ENCODE measurements at places on chromosomes 6 and 20. TPM values are rescaled to one million over a fixed set of nuclear protein-coding genes. Genes with fewer than 3 reads are reported as not detected.
A peak's percentile ranks its signal among the peaks of the same experiment; 100 is the strongest.

GRCh38 chr6:16832721-16833120, 71.5 kb upstream of the ATXN1 start:
- no peak for ATAC-seq

DNA sequence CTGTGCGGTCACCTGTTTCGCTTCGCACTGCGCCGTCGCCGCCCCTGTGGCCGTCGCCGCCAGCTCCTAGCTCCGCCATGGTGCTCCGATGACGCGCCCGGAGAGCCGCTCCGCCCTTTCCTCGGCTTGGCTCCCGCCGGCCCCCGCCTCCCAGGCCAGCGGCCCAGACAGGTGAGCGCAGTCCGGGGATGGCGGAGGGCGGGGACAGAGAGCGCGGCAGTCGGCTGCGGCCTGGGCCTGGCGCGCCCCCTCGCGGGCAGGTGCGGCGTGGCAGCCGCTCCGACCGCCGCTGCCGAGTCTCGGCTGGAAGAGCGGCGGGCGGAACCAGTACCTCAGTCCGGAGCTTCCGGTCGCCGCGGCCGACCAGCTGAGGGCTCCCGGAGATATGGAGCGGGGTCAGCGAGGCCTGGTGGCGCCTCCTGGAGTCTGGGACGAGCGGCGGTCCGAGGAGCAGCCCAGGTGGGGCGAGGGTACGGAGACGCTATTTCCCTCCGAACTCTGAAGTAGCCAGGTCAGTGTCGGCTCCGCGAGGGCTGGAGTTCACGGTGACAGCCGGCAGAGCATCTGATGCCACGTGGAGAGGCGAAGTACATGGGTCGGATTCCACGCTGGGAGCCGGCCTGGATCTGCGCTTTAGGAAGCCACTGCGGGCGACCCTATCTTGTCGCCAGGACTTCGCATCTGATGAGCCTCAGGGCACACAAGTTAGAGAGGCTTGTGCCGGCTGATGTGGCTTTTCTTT, at the start of gene MAP7:
Gene MAP7, minus strand, starts transcription at position 93 of the 742 bp plus-strand sequence. Its CDS starts 14 bp downstream, at position 79.
- peak; percentile 72 for ATAC-seq

Gene MICAL1
- total RNA-seq, result 22.4 TPM

DNA sequence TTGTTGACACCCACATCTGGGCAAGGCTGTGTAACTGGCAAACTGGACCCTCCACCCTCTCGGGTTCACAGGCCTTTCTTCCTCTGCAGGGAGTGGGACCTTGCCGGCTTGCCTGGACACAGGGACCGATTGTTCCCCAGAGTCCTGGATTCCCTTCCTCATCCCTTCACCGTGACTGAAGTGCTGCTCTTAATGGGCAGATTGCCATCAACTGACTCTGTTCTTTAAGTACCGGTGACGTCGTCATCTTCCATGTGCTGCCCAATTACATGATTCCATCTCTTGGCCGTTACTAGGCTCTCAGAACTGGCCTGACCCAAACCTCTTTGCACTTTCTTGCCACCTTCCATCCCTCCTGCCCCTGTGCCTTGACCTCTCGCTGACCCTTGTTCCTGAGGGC, 85.4 kb downstream of the EYA4 start:
- ATAC-seq, result no peak

Gene DDR1
- 27.9 TPM for total RNA-seq

GRCh38 chr6:90080876-90081481, 186.7 kb downstream of the GJA10 start:
- ATAC-seq, result no peak

DNA sequence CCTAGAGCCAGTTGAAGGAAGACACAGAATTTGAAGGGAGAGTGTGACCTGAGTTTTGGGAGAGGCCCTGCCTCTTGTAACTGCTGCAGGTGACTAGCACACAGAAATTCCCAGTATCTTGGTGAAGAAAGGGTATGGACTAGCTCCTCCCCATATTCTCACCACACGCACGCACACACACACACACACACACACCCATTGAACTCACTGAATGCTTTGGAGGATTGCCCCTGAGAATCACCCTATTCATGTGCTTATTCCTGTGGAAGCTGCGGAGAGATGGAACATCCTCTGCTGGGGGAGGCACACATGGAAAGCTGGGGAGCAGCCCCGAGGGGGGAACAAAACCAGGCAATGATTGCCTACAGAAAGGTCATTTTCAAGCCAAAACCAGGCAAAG, 6.2 kb upstream of the LMBRD1 start:
- no peak for ATAC-seq

GRCh38 chr6:156408655-156409054, 368.5 kb upstream of the ARID1B start:
- ATAC-seq, result no peak

DNA sequence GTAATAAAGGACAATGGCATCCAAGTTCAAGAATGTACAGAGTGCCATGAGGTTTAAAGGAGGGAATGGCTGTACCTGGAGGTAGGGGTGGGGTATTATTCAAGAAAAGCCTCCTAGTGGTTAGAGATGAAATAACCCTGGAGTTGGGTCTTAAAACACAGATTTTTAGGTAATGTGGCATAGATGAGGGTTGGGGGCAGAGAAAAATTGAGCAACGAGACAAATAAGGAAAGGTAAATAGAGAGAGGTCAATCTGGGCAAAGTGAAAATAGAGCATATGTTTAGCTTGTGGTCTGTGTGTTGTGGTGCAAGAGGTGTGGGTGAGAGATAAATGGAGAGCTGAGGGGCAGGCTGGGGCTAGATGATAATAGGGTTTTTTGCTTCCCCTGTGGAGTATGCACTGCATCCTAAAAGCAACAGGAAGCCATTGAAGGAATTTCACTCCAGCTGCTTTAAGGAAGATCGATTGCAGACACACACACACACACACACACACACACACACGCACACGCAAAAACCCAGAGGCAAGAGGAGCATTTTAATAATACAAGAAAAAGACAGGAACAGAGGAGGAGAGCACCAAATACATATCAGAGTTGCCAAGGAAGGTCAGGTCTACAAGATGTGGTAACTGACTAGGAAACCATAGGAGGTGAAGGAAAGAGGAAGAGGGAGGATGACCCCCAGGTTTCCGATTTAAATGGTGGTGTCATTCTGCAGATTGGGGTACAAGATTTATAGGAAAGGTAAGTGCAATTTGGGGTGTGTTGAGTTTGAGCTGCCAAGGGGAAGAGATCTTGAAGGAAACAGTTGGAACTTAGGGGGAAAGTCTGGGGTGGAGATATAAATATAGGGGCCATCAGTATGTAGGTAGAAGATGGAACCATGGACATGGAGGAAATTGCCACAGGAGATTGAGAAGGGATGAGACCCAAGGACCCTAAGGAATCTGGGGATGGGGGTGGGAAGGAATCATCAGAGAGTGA, 31.3 kb upstream of the ADGRF1 start:
- no peak for ATAC-seq

DNA sequence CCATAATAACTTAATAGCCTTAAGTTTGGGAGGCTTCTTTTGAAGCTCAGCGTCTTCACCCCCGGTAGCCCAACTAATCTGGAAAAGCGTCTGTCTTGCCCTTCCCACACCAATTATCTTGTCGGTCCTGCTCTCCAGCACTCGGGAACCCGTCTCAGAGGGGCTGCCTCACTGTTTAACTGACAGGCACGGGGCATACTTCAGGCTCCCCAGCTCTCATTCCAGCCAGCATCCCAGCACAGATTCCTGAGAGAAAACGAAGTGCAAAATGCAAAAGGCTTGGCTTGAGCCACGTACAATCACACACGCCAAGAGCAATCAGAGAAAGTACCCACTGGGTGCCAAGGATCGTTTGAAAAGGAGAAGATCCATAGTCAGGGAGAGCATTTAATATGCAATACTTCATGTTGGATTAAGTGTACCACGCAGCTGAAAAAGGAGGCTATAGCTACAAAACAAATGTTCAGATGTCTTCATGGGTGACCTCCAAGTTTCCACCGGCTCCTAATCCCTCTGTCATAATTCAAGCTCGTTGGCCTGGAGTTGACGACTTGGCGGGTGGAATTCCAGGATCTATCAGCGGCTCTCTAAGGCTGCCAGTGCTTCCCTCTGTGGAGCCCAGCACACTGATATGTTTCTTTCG, 53.7 kb upstream of the STX16 start:
- ATAC-seq, result peak; percentile 90

DNA sequence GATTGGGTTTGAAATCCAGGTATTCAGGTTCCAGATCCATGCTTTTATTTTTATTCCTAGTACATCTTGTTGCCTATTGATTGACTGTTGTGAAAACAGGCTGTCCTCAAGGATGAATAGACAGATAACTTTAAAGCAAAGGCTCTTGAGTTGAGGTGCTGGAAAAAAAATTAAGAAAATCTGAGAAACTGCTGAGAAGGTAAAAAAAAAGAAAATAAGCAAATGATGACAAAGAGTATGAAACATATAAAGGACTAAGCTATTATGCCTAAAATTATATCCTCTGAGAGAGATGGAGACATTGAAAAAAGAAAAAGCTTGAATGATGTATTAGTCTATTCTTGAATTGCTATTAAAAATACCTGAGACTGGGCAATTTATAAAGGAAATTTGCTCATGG, 392.3 kb upstream of the RGS17 start:
- ATAC-seq, result no peak

Gene PPP1R14C
- 0.12 TPM for total RNA-seq

DNA sequence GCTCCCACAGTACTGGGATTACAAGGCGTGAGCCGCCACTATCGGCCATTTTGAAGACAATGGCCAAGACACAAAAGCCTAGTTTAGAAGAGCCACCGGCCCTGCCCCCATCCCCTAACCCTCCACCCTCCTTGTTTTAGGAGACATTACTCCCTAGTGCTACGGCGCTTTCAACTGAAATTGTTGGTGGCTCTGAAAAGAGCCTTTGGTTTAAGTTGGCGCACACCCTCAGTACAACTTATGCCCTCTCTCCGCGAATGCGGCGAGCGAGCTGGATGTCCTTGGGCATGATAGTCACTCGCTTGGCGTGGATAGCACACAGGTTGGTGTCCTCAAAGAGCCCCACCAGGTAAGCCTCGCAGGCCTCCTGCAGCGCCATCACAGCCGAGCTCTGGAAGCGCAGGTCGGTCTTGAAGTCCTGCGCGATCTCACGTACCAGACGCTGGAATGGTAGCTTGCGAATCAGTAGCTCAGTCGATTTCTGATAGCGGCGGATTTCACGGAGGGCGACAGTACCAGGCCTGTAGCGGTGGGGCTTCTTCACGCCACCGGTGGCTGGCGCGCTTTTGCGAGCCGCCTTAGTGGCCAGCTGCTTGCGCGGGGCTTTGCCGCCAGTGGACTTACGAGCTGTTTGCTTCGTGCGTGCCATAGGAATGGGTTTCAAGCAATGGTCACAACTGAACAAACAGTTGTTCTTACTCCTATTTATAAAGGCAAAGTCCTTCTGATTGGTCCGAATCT, 114.9 kb upstream of the BTN3A2 start:
- ATAC-seq, result peak; percentile 50

Gene BEND6
- total RNA-seq, result 4.5 TPM

- no peak for ATAC-seq
Observed at GRCh38 chr6:147131532-147132128, 72.6 kb upstream of the STXBP5 start.

- ATAC-seq, result no peak
Observed at GRCh38 chr6:101528801-101529200, 135.3 kb downstream of the GRIK2 start.

DNA sequence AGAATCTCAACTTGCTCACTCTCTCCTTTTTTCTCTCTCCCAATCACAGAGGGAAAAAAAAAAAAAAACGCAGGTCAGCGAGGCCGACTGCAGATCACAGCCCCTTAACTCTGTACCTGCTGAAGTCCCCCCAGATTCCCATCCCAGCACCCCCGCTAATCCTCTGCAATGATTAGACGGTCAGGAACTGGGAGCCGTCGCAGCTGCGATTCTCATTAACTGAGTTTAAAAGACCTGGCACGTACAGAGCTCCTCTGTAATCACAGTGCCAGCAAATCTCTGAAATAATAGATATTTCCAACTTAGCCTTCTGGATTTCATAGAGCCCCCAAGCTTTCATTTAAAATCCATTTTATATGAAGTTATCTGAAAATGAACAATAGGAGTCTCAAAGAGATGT, 84.4 kb downstream of the ANKRD60 start:
- no peak for ATAC-seq

DNA sequence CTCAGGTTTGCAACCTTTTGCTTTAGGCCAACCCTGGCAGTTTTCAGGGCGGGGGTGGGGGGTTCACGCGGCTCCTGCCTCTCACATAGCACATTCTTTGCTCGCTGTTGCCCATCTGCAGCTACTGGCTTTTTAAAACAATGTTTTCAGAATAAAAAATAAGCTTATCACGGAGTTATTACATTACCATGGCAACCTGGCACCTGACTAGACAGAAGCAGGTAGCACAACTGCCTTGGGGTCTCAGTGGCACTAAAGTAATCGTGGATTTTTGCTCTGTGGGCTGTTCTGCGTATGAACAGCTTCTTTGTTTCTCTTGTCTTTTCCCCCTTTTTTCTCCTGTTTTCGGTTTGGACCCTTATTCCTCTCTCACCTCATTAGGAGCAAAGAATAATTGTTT, 9.1 kb upstream of the MANBAL start:
- ATAC-seq, result no peak

DNA sequence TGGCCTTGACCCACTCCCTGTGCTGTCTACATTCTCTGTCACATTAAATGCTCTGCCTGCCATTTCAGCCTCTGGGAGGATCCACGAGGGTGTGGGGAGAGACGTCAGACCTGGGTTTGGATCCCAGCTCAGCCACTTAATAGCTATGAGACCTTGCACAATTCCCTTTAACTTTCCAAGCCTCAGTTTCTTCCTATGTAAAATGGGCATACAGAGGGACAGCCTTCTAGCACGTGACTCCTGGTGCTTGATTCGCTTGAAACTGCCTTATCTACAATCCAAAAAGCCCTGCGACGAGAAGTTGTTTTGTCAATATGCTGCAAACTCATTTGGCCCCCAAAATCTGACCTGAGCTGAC, 40.0 kb downstream of the TOX2 start:
- no peak for ATAC-seq

DNA sequence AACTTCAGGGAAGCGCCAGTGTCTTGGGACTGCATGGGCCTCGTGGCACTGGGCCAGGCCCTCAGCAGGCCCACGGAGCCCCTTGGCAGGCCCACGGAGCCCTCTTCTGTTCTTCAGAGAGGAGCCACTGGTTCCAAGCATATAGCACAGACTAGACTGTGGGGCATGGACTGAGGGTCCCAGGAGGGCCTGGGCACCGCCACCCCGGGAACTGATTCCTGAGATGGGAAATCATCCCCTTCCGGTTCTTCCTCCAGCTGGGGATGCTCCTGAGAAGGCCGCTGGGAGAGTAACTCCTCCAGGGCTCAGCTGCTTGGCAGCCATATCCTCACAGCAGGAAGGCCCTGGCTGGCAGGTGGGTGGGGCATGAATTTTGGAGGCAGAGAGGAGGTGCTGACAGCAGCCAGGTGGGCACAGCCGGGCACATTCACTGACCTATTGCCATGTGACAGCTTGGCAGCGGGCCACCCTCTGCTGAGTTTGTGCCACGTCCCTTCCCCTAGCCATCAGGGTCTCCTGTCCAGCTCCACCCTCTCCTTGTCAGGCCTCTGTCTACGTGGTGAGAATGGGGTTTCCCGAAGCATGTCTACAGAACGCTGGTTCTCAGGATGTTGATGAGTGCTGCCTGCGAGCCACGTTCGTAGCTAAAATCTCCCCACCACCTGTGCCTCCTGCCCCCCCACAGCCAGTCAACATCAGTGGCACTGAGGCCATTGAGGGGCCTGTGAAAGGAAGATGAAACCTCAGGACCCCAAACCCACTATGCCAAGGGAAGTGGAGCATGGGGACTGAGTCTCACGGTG, 152.1 kb downstream of the TAF4 start:
- ATAC-seq, result no peak

GRCh38 chr6:82957868-82958245, 107.8 kb downstream of the UBE3D start:
- no peak for ATAC-seq

- no peak for ATAC-seq
Observed at GRCh38 chr6:46367354-46368168, 123.7 kb downstream of the RCAN2 start.

Data from gastroesophageal sphincter (tissue), 4 donors.